ENCODE measurements at places on chromosomes 3 and 15.

GRCh38 chr3:37622999-37623883 is 238.4 kb upstream of the CTDSPL start:
- DNase-seq, result no peak

DNA sequence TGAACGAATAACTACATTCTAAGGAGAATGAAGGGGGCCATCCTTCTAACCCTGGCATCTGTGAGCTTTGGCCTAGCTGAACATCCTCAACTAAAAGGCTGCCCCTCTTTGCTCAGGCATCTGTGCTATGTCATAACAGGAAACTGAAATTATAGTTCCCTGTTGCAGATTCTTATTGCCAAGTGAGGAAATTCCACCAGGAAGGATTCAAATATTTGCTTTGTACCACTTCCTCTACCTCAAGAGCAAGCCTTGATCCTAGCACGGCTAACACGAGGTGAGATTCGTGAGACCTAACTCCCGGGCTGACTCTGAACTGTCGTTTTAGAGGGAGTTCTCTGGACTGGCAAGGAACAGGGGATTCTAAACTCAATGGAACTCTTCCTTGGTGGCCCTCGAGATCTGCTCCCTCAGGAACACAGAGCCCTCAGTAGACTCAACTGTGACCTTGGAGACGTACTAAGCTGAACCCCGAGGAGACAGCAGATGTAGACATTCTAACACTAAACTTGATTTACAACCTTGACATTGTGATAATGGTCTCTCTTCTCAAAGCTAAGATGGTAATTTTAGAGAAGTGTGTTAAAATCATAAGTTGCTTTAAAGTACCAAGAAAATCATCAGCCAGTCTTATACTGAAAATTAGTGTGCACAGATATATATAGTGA is 4.2 kb downstream of the SPG21 start:
- DNase-seq, result peak; percentile 61

DNA sequence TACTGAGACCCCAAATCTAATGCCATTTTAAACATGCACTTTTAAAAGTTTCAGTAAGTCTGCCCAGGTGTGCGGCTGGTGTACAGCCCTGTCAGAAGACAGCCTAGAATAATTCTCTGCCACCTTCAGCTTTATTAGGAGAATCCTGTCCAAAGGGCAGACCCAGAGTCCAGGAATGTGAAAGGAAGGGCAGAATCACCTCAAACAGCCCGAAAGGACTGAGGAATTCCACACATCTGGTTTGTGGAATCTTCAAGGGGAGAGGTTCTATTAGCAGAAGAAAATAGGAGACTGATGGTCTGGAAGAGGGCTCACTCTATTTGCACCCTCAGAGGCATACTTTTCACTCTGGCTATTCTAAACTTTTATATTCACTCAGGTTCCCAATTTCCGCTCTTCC is 46.6 kb downstream of the TYRO3 start:
- no peak for DNase-seq

- DNase-seq, result no peak
These were observed 16.7 kb downstream of the MCTP2 start for GRCh38 chr15:94247789-94248638.

DNA sequence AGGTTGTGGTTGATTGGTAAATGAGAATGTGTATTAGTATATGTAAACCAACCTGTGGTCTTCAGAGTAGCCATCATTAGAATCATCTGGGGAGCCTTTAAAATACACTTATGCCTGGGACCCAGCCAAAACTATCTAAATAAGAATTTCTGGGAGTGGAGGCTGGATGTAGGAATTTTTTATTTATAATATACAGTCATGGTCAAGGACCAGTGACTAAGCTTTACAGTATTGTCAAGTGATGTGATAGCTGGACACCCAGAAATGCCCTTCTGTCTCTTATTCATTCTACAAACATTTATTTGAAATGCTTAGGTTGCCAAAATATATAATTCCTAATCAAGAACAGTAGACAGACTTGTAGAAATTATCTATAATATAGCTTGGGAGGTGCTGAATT is 132.2 kb downstream of the MBNL1 start:
- DNase-seq, result no peak

- peak; percentile 5 for DNase-seq
These were observed 47.0 kb upstream of the ACKR4 start for GRCh38 chr3:132549890-132550578.

DNA sequence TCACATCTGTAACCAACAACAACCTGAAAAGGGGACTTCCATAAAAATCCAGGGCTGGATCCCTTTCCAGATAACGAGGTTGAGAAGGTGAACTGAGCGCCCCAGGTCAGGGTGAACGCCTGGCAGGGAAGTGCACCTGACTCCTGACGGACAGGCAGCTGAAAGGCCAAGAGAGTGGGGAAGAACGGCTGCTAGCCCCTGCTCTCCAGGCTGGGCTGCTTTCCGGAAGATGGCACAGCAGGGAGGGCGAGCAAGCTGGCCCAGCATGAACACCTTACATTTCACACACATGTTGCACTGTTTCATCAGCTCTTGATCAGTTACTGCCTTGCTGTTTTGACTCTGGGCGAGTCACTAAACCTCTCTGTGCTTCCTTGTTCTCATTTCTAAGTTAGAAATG is 127.2 kb upstream of the IQSEC1 start:
- no peak for DNase-seq

GRCh38 chr15:36373550-36373949 is 205.9 kb upstream of the CDIN1 start:
- no peak for DNase-seq

DNA sequence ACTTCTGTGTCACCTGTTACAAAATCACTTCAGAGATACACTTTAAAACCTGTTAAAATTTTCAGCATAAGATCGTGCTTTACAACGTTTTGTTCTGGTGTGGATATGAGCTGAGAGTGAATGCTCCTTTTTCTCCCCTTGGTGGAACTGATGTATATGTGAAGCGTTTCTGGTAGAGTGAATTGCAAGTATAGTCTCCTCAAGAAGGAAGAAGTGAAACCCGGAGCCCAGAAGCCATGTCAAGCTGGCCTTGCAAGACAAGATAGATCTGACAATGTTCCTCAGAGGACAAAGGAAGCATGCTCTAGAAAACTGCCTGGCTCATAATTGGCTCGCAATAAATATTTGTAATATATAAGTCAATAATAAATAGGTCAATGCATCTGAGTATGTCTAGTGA is 23.6 kb downstream of the SERPINI2 start:
- DNase-seq, result no peak

DNA sequence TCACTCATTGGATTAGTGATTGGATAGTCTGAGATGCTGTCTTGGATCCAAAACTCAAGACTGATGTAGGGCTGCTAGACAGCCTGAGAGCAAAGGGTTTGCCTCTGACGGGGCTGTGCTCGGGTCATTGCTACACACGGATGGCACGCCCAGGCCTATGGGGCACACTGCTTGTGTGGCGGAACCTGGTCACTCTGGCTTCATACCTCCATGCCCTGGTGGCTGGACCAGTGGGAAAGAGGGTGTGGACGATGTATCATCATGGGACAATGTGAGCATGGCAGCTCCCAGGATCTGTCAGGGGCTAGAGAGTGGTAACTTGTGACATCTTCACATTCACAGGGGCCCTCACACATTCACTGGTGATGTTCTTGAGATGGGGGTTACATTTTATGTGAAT is 18.1 kb upstream of the CCDC174 start:
- no peak for DNase-seq

- DNase-seq, result no peak
These were observed 246.8 kb upstream of the ALCAM start for GRCh38 chr3:105119801-105120340.

DNA sequence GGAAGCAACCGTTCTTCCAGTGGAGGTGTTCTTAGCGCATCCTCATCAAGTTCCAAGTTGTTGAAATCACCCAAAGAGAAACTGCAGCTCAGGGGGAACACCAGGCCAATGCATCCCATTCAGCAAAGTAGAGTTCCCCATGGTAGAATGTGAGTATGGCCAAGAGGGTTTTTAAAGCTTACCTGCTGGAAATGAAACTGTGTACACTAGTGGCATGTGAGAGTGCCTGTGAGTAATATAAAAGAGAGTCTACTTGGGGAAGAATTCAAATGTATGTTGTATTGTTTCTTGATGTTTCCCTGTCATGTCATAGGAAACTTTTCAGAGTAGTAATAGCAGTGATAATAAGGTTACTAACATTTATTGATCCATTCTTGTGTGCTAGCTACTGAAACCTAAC is 43.3 kb downstream of the PSMD6 start:
- DNase-seq, result no peak

DNA sequence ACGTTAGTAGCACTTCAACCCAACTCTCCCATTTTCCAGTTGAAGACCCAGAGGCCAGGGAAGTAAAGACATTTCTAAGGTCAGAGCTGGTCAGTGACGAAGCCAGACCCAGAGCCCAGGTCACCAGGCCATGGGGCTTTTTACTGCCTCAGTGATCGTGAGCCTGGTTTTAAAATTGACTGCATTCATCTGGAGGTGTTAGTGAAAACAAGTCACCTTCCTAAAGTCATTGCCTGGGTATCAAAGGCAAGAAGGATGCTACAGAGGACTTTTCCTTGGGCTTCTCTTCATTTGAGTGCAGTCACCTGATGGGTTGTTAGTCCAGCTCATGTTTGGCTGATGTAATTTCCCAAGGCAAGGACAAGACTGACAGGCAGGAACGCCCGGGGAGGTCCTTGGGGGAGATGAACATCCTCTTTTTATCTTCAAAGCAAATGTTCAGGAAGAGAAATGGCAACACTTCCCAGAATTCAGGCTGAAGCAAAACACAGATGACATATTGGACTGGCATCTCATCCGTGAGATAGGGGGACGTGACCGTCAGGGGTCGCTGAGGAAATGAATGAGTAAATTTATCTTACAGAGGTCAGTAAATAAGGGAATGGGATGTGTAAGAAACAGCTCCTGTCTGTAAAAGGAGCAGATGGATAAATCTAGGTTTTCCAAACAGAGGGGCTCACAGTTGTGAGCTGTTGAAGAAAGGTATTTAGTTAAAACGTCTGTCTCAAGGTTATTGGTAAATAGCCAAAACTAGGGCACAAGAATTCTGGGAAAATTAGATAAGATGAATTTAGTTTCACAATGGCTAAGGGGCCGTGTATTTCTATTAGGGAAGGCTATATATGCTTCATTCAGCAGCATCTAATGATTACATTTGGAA is 201.2 kb downstream of the OPA1 start:
- DNase-seq, result peak; percentile 13

- no peak for DNase-seq
These were observed 79.3 kb downstream of the EEFSEC start for GRCh38 chr3:128232376-128233178.

- peak; percentile 39 for DNase-seq
These were observed 12.2 kb downstream of the RNF123 start for GRCh38 chr3:49701388-49702077.

- no peak for DNase-seq
These were observed 25.3 kb upstream of the SLC28A1 start for GRCh38 chr15:84859144-84859543.

- peak; percentile 78 for DNase-seq
These were observed 29.6 kb upstream of the ADAMTS7 start for GRCh38 chr15:78840661-78841375.

DNA sequence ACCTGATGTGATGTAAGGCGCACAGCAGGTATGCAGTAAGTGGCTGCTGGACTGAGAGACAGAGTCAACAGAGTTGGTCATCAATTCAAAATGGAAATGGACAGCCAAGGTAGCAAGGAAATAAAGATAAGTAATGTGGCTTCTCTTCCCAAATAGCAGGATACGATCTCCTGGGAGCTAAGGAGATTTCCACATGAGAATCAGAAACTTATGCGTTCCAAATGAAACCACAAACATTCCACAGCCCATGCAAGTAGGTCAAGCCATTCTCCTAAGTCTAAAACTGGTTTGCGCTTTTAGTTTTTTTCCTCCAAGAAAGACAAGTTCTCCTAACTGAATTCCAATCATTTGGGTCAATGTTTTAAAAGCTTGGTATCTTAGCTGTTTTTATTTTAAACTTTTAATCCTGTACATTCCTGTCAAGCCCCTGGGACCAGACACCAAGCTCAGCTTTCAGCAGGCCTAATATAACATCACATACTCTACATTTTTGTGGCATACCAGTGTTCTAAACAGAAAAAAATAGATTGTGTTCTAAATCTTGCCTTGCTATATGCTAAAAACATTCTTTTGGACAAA is 73.7 kb upstream of the TSPAN3 start:
- no peak for DNase-seq

GRCh38 chr3:171607452-171607851 is 147.2 kb upstream of the TNIK start:
- DNase-seq, result no peak

- peak; percentile 71 for DNase-seq
These were observed 39.2 kb downstream of the SLC6A11 start for GRCh38 chr3:10855083-10855870.

DNA sequence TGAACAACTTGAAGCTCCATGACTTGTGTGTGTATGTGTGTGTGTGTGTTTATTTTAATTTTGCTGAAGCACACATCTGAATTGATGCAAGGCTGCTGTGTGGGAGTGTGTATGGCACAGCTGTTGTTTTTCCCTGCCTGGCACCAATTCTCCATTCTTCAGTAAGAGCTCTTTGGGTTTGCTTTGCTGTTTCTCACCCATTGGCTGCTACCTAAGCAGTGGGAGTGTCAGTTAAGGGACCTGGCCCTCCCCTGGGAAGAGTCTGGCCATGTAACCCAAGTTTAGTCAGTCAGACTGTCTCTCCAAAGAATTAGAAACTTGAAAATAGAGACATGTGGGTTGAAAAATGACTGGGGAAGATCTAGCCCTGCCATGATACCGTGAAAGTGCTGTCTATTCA is 126.2 kb upstream of the SYNPR start:
- DNase-seq, result no peak

DNA sequence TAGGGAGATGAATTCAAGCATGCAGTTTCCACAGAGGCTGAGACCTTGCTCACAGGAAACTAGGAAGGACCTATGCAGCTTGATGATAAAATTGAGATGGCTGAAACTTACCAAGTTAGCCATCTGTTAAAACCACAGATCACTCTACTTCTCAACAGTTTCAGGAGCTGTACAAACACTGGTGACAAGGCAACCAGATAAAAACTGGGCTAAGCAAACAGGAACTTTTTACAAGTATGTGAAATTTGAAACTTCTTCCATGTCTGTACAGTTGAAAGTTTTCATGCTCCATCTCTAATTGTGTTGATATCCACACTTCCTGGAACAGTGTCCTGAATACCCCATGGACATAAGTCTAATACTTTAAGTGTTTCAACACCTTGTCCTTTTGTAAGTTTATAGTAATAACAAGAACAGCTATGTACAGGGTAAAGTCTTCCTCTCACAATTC is 78.2 kb downstream of the FAIM start:
- peak; percentile 53 for DNase-seq

GRCh38 chr3:8529181-8529637 is 27.6 kb downstream of the LMCD1 start:
- no peak for DNase-seq

DNA sequence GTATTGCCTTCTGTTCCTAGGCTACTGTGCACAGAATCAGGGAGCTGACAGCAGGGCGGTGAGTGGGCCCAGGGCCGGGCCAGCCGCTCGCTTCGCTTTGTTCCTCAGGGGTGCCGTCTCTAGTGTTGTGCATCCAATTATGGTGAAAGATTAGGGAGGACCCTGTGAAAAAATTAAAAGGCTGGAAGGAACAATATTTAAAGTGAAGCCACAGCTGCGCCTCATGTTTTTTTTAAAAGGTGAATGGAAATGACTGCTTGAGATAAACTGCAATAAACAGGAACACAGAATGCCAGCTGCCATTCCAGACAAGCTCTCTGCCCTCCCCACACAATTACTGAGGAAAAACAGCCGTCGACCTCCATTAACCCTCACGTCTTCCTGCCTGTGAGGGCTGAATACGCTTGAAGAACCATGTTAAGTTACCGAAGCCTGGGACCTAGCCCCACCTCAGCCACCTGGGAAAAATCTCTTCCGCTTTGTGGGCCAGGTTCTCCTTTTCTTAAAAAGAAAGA is 132.0 kb upstream of the IL12A start:
- DNase-seq, result no peak

- DNase-seq, result no peak
These were observed 149.3 kb downstream of the FMN1 start for GRCh38 chr15:33045066-33045810.

Data from NB4 (cell line).